ENCODE measurements at places on chromosomes 16 and 17.

DNA sequence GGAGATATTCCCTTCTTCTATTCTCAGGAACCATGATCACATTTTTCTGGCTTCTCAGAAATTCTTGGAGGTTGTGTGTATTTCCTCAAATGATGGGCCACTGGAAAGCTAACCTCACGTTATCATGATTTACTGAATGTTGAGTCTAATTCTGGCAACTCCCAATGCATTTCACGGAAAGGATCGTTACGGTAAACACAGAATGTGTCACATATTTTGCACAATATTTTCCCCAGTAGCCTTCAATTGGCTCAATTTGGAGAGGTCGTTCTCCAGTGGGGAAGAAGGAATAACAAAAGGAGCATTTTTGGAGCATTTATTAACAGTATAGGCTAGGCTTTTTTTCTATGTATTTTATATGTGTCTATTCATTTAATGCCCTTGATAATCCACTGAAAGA lies 450.3 kb downstream of the HAPSTR1 start:
- no peak for DNase-seq

GRCh38 chr16:85611444-85612190 lies 1.5 kb upstream of the GSE1 start:
- no peak for DNase-seq

- no peak for DNase-seq
Measured at GRCh38 chr17:35218915-35219314, 24.0 kb upstream of the SLFN5 start.

GRCh38 chr17:59666235-59666634 lies 41.0 kb downstream of the PTRH2 start:
- DNase-seq = no peak

- no peak for DNase-seq
Measured at GRCh38 chr17:41452281-41452680, 11.5 kb upstream of the KRT38 start.

DNA sequence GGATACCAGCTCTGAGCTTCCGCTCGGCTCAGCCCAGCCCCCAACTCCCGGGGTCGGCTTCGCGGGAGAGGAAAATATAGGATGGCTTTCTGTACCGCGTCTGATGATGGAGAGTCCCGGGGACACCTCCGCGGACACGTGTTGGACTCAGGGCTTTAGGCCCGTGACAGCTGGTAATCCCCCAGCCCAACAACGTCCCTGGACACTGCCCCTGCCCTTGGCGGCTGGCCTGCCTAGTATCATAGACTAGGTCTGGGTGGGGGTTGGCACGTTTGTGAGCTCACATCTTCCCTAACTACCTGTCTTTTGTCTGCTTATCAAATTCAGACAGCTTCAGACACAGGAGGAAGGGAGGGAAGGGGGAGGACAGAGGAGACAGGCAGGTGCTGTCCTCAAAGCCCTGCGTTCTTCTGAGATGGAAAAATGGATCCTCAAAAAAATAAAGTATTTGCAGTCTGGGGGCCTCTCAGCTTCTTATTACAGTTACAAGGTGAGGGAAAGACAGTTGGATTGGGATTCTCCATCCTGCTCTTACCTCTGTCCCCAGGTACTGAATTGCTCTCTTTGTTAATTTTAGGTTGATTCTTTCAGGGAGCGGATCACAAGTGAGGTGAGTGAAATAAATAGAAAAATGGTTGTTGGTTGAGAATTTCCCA lies 698 bp downstream of the PSME3 start:
- no peak for DNase-seq

DNA sequence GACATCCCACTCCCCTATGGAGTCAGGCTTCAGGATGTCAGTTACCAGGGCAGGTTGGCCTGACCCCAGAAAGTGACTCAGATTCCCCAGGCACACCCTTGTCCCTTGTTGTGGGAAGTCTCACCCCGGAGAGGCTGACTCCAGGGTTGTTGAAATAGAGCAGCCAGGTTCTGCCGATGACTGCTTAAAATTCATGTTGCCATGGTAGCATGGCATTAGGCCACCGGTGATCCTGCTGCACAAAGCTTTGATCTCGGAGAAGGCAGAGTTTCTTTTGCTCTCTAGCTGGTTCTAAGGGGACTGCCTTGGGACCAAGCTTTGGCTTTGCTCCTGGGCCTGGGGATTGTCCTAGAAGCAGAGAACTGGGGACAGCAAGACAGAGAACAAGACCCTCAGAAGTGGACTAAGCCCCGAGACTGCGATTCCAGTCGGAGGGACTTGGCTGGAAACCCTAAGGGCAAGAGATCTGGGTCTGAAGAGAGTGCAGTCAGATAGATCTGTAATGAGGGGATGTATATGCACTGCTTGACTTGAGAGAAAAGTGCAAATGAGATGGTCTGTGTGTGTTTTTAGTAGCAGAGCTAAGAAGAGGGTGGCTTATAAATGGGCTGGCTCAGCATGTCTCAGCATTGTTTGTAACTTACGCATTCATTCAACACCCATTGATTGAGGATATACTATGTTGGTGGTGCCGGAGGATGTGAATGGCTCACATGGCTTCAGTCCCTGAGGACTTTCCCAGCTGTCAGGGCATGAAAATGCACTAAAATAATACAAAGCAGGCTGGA lies 106.9 kb downstream of the RGS9 start:
- DNase-seq = no peak

DNA sequence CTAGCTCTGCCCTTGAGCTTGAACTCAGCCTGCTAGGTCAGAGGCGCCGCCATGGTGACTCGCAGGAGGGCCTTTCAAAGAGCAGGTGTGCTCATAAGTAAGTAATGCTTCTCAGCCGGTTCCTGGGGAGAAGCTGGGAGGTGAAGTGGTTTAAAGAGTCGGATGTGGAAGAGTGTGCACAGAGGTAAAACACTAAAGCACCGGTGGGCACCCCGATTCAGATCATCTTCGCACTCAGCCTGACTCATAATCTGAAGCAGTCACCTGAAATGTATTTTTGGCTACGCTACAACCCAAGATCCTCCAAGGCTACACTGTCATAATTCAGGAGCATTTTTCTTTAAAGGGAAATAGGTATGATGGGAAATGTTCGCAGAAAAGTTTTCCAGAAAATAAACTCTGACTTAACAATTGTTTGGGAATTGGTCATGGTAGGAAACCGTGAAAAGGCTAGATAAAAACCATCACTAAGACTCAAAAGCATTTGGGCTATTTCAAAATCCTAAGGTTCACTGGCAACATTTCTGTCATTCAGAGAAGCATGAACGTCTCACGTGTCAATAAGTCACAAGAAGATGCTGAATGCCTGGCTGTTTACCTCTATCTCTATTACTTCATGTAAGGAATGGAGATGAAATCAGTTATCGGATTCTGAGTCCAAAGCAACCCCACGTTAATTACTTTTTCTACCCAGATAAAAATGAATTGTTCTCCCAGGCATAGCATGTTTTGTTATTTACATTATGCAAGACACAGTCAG lies 17.8 kb downstream of the CDH8 start:
- no peak for DNase-seq

GRCh38 chr17:81538651-81539570 lies 10.7 kb downstream of the FSCN2 start:
- DNase-seq = no peak

GRCh38 chr16:67719778-67720144 lies 645 bp upstream of the GFOD2 start:
- no peak for DNase-seq

DNA sequence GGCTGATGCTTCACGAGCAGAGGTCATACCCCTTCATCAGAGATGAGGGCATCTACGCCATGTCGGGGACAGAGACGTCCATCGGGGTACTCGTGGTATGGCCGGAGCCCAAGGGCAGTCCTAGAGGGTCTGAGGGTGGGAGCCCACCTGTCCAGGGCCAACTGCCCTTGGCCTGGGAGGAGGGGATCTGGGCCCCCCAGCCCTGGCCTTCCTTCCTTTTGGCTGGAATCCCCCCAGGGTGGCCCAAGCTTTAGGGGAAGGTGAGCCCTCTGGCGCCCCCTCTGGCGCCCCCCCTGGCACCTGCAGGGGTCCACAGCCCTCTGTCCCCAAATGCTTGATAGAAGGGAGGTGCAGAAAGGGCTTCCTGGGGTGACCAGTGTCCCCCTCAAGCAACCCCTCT lies 69.3 kb downstream of the SCNN1B start:
- DNase-seq = no peak

All from central memory CD8-positive, alpha-beta T cell (primary cell).